Naive thymus-derived CD8-positive, alpha-beta T cell (primary cell): ENCODE measurements at places on chromosomes 2 and 18. TPM values are rescaled to one million over a fixed set of nuclear protein-coding genes. Genes with fewer than 3 reads are reported as not detected.
A peak's percentile ranks its signal among the peaks of the same experiment; 100 is the strongest.

- no peak for DNase-seq
Observed at GRCh38 chr2:205957452-205958154, 128.4 kb downstream of the INO80D start.

DNA sequence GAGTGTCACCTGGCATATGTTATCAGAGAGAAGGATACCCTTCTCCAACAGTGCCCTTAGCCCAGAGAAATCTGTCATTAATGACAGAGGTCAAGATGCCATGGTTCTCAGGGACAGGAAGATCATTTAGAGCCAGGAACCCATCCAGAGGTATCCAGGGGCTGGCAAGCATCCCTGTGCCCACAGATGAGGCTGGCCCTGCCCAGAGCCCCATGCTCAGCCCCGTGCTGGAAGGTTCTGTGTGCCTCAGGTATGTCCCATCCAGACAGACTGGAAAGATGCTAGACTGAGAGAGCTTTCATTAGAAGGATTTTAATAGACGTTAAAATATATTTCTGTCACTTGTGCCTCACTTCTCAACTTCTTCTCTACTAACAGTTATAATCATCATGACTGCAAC is 8.2 kb upstream of the TUBB6 start:
- DNase-seq = no peak

DNA sequence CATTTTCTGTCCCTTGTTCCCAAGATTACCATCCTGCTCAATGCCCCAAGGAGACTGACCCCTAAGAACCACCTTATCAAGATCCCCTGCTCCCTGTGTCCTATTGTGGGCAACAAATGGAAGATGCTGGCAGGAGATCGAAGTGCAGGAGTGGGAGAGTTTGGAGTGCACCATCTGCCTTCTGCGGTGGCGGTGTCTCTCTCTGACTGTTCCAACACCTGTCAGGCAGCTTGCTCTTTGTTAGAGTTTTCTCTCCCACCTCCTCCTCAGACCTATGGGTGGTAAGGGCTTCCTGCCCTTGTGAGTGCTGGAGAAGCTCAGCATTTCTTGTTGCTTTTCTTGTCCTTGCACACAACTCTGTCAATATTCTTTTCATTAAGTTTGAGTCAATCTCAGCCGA is 64.1 kb upstream of the SPHKAP start:
- DNase-seq = no peak

- peak; percentile 39 for DNase-seq
Observed at GRCh38 chr2:174605687-174606086, 8.1 kb upstream of the WIPF1 start.

GRCh38 chr2:84889332-84889731 is 8.4 kb upstream of the TRABD2A start:
- DNase-seq = no peak

GRCh38 chr2:72077702-72078169 is 69.9 kb downstream of the CYP26B1 start:
- DNase-seq = no peak

- DNase-seq = no peak
Observed at GRCh38 chr18:79489899-79490625, 94.3 kb downstream of the NFATC1 start.

- DNase-seq = no peak
Observed at GRCh38 chr2:4529738-4530137, 826.4 kb downstream of the DCDC2C start.

DNA sequence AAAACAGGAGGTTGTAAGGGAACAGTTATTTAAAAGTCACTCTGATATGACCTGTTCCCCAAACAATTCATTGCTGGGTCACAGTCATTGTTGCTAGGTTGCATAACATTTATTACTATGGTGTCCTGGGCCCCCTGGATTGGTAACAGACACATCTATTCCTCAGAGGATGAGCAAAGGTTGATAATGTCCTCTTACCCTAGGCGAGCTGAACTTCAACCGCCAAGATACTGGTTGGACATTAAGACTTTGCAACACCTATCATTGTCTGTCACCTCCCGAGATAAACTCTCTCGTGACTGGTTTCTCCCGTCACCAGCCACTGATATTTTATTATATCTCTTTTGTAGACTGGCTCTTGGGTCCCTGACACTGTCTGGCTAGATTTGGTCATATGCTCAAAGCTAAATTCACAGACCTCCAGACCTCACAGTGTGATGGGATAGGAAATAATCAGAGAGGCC is 361.3 kb downstream of the ZNF521 start:
- no peak for DNase-seq

DNA sequence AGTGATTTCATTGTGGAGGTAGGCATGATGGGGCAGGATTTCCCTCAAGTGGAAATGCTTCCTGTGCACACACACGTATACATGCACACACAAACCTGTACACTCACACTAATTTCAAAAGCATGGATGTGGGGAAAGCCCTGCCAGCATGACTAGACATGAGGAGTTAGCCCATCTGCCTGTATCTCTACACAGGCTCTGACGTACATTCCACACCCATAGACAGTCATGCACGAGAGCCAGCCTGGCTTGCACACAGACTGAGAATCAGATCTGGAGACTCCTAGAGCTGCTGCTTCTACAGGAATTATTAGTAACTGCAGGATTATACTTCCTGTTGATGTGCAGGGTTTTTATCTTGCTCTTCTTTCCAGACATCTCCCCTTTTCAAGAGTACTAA is 27.3 kb upstream of the NFU1 start:
- DNase-seq = no peak

DNA sequence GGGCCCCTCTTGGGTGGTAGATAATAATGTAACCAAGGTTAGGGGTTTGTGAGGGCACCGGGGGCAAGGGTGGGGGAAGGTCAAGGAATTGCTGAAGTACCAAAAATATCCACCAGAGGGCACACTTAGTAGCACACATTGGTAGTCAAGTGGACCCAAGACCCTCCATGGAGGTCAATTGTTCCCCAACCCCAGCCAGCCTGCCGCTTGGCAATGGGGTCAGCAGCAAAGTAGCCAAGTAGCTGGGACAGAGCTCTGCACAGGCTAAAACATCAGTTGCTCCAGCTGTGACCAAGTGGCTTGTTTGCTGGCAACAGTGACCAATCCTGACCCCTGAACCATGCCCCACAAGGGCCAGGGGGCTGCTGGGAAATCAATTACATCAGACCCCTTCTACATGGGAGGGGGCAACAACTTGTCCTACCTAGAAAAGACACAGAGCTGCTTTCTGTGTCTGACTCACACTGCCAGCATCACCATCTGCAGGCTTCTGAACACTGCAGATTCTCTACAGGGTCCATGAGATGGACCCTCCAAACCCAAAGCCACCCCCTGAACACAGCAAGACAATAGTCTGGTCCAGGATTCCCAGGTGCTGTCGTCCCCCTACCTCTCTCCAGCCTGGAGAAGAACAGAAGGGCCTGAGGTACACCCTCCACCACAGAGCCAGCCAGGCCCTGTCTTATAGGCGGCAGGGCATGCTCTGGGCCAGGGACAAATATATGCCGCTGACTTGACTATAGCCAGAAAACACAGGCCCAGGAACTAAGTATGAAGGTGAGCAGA is 76.0 kb downstream of the EMX1 start:
- peak; percentile 20 for DNase-seq

DNA sequence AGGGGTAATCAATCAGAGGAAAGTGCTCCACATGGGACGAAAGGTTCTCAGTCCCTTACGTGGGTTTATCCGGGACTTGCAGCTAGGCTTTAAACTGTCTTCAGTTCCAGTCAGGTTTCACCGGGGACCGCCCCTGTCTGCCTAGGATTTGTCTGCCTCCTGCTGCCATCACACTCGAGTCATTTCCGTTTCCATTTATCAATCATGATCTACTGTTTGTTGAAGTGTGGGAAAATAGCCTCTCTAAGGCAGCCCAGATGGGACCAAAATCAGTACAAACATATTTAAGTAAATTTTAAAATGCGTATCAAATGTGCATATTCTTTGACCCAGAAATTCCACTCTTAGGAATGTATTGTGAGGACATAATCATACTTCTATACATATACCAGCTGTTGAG is 10.5 kb downstream of the TRAPPC12 start:
- no peak for DNase-seq

DNA sequence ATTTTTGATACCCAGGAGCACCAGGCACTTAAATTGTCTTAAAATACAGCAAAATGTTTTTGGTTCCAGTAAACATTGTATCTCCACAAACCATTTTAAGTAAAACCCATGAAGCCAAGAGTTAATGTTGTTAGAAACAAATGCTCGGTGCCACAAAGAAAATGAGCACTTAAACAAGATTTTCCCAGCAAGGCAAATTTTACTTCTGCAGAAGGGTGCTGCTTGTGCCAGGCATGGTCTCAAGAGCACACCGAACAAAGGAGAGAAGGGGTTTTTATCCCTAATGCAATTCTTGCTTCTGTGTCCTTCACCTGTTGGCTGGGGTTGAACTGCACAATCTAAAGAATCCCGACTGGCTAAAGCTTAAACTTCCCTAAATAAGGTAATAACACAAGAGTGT is 286.7 kb downstream of the ADCYAP1 start:
- DNase-seq = no peak

DNA sequence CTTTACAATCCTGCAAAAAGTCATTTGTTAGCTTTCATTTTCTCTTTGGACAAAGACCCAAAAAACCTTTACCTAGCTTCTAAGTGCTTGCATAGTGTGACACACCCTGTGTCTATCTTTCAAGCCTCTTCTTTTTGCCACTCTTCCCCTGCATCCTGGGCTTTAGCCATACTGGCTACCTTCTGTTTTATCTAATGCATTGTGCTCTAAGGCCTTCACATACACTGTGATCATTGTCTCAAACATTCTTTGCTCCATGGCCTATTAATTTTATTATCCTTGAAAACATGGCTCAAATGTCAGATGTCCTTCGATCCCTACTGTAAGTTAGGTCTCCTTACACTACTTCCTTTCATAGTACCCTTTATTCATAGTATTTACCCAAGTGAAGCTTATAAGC is 84.4 kb downstream of the PIK3C3 start:
- DNase-seq = no peak

DNA sequence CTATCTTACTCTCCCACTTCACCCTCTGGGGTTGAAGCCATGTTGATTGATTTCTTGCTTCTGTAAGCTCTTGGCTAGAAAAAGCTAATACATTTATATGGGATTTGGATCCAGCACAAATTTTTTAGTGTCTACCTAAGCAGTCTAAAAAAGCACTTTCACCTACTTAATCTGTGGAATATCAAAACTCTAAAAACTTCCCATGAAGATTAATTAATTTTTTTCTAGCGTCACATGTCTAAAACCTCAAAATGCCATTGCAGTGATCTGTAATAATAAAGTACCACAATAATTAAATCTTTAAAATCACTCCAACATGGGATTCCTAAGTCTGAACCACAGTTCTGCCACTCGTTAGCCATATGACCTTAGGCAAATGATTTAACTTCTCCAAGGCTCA is 180.1 kb downstream of the EN1 start:
- no peak for DNase-seq

DNA sequence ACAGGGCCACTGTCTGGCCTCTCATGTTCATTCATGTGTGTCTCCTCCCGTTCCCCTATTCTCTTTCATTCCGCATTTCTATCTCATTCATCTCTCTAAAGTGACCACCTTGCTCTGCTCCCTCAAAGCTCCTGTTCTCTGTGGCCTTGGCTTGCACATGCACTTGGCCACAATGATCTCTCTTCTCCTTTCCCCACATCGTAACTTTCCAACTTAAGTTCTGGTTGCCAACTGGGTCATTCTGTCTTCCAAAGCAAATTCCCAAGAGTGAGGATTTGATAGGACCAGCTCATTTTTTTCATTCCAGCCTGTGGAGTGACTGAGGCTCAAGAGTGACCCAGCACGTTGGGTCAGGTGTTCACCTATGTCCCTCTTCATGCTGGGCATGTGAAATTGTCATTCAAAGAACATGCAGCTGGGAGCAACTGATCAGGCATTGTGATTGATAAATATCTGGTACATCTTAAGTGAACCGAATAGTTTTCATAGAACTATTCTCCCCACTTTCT is 14.3 kb upstream of the ITGA6 start:
- DNase-seq = no peak

- peak; percentile 80 for DNase-seq
Observed at GRCh38 chr2:230849633-230850357, 14.9 kb upstream of the ITM2C start.

DNA sequence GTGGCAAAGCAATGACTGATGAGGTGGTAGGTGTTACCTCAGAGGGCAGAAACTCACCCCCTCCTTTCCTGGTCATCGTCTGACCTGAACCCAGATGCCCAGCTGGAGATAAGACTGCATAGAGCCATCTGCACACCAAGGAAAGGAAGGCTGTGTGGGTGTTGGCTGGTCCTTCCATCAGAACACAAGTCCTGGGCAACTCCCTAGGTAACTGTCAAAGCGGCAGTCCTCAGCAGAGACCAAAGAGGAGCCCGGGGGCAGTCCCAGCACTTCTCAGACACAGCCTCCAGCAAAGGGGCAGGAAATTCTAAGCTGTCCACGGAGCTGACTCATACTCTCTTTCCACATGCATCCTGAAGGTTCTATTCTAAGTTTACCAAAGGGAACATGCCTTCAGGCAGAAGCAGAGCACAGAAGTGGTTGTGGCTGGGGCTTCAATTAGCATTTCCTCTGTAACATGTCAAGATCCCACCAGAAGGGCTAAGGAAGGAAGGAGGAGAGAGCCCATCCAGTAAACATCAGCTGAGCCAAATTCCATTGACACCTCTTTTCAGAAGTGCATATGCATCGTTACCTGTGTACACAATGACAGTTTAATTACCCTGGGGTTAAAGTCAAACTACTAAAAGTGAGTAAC is 54.7 kb downstream of the SPRED2 start:
- DNase-seq = no peak

- no peak for DNase-seq
Observed at GRCh38 chr2:69979902-69980807, 18.7 kb upstream of the ASPRV1 start.

DNA sequence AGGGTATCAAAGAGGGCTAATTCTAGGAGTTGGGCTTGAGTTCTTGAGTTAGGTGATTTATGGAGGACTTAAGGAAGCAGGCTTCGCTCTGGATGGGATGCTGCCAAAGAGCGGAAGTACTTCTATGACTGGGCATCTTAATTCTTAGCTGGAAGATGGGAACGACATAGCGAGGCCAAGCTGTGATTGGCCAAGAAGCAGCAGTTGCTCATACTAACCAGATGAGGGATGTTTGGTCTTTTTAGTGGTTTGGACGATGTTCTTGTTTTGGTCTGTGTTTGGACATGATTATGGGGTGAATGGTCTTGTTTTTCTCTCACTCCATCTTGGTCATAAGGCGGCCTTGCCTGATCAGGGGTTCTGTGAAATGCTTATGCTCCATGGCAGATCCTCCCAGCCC is 133.7 kb downstream of the MSH2 start:
- no peak for DNase-seq

- no peak for DNase-seq
Observed at GRCh38 chr2:11156396-11157075, 1.3 kb downstream of the SLC66A3 start.

- DNase-seq = no peak
Observed at GRCh38 chr2:24618680-24619079, 127.6 kb downstream of the NCOA1 start.

GRCh38 chr2:130920415-130921163 is 83.9 kb downstream of the ARHGEF4 start:
- peak; percentile 40 for DNase-seq

- DNase-seq = no peak
Observed at GRCh38 chr2:136434251-136434715, 316.3 kb upstream of the CXCR4 start.

KCNS3 gene
- not detected for polyA plus RNA-seq

RGPD6 gene
- 2.7 TPM for polyA plus RNA-seq

RGPD3 gene
- polyA plus RNA-seq = 0.06 TPM

SOCS6 gene
- 0.28 TPM for polyA plus RNA-seq

HDLBP gene
- polyA plus RNA-seq = 32.2 TPM

LYG2 gene
- not detected for polyA plus RNA-seq

DIS3L2 gene
- 16.4 TPM for polyA plus RNA-seq
